ENCODE measurements at places on chromosomes 16 and 17.

DNA sequence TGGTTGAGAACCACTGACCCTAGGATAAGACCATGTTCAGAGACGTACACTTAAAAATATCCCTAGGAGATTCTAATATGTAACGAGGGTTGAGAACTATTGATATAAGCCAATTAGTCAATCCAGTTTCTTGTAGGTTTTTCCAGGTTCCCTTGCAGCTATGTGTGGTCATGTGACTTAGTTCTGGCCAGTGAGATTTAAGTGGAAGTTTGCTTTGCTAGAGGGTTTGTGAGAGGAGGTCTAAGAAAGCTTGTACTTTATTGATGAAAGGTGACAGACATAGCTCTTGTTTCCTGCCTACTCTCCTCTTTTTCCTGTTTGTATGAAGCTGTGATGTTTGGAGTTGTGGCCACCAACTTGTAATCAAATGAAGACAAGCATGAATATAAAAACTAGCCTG is 110.1 kb upstream of the SIAH1 start:
- no peak for DNase-seq

DNA sequence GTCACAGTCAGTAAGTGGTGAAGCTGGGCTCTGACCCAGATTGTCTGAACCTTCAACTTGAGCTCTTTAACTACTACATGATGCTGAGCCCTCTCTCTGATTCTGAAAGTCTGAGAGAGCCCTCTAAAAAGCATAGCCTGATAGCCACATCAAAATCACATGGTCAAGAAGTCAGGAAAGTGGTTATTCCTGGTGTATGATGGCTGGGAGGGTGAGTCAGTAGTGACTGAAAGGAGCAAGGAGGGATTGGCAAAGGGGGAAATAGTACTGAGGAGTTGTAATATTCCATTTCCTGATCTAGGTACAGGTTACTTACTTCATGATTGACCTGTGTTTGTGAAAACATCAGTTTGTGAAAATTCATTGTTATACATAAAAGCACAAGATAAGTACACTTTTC is 89.1 kb downstream of the SSH2 start:
- DNase-seq = no peak

- no peak for DNase-seq
Measured at GRCh38 chr17:59950049-59950448, 14.5 kb downstream of the RNFT1 start.

DNA sequence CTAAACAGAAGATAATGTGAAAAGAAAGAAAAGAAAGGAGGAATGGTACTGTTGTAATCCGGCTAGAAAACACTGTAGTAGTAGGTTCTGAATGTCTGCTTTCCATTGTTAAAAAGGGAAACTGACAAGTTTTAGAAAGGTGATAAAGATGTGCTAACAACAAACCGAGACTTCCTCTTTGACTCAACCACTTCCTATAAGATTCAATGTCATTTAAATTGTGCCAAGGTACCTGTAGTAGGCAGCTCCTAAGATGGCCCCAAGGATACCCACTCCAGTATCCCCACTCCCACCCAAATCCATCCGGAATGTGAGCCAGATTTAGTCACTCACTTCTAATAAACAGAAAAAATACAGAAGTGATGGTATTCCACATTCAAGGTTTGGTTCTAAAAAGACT is 31.2 kb downstream of the XYLT1 start:
- DNase-seq = no peak

DNA sequence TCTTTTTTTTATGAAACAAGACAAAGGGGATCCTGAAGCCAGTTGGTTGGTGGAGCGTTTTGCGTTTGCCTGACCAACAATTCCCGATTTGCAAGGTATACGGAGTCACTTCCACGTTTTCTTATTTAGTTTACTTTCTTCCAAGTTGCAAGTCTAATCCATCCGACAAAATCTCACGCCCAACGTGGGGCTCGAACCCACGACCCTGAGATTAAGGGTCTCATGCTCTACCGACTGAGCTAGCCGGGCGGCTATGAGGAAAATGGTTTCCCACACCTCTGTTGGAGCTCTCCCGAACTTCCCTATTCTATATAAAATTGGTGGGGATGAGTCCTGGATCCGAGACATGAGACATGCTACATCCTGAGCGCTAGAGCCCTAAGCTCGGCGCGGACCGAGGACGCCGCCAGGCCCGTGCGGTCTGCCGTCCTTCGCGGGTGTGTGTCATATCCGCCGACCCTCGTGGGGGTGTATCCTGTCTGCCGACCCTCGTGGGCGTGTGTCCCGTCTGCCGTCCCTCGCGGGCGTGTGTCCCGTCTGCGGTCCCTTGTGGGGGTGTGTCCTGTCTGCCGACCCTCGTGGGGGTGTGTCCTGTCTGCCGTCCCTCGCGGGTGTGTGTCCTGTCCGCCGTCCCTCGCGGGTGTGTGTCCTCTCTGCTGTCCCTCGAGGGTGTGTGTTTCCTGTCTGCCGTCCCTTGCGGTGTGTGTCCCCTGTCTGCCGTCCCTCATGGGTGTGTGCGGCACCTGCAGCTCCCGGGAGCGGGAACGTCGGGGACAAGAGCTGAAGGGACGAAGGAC is 22.6 kb downstream of the ZNF213 start:
- peak; percentile 40 for DNase-seq

GRCh38 chr16:71769222-71769621 is 39.4 kb downstream of the AP1G1 start:
- DNase-seq = no peak

GRCh38 chr16:2296661-2297505 is 29.0 kb upstream of the RNPS1 start:
- DNase-seq = no peak

GRCh38 chr16:70691223-70692129 is 5.6 kb upstream of the MTSS2 start:
- DNase-seq = no peak

GRCh38 chr16:89887243-89887642 is 13.9 kb downstream of the TCF25 start:
- DNase-seq = no peak

GRCh38 chr17:37770631-37771518 is 26.0 kb upstream of the HNF1B start:
- peak; percentile 17 for DNase-seq

DNA sequence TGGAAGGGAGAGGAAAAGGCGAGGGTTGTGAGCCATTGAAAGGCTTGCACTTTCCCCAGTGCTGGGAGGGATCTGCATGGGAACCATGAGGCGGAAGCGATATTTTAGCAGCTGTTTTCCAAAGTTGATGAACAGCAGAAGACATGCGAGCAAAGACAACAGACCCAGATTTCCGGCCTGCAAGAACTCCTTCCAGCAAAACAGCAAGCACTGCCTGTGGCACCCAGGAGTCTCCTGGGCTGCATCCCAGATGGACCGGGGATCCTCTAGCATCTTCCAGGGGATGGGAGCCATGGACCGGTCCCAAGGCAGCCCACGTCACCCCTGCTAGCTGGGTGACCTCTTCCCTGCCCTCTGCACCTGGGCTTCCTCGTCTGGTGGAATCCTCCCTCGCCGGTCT is 162.8 kb downstream of the IRF8 start:
- DNase-seq = no peak

DNA sequence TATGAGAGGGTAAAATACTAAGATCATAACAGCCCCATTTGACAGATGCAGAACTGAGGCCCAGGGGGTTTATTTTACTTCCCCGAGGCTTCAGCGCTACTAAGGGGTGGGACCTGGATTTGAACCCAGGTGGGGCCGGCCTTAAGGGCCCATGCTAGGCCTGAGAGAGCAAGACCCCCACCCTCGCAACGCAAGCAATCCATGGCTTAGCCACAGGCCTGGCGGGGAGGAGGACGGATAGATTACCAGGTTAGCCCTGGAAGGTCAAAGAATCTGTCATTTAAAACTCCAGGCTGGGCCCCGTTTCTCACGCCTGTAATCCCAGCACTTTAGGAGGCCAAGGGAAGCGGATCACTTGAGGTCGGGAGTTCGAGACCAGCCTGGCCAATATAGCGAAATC is 1.9 kb upstream of the CDH3 start:
- DNase-seq = no peak

- DNase-seq = no peak
Measured at GRCh38 chr16:67463059-67463458, 17.9 kb downstream of the ATP6V0D1 start.

- DNase-seq = no peak
Measured at GRCh38 chr16:86523166-86523740, 12.9 kb downstream of the FOXF1 start.

GRCh38 chr16:66406534-66407221 is 20.4 kb upstream of the BEAN1 start:
- DNase-seq = peak; percentile 87

DNA sequence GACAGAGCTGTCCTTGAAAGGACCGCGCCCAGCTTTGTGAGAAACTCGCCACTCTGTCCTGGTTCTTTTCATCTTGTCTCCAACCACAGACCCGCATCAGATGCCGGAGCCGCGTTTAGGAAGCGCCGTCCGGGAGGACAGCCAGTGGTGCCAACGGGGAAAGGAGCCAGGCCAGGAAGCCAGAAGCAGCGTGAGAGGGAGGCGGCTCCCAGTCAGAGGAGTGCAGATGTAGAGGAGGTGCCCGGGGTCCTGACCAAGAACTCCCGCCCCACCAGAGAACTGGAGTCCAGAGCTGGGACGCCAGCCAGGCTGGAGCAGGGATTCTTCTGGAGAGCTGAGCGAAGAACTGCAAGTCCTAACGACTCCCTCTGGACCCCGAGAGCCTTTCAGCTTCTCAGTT is 49.3 kb upstream of the TNRC6C start:
- DNase-seq = no peak

- DNase-seq = peak; percentile 85
Measured at GRCh38 chr16:81737885-81738536, 41.1 kb upstream of the PLCG2 start.

- no peak for DNase-seq
Measured at GRCh38 chr16:27520982-27521673, 28.6 kb downstream of the GTF3C1 start.

- DNase-seq = no peak
Measured at GRCh38 chr16:67027046-67027445, 1.9 kb upstream of the CBFB start.

GRCh38 chr17:21452377-21453143 is 76.4 kb downstream of the KCNJ12 start:
- DNase-seq = peak; percentile 20

DNA sequence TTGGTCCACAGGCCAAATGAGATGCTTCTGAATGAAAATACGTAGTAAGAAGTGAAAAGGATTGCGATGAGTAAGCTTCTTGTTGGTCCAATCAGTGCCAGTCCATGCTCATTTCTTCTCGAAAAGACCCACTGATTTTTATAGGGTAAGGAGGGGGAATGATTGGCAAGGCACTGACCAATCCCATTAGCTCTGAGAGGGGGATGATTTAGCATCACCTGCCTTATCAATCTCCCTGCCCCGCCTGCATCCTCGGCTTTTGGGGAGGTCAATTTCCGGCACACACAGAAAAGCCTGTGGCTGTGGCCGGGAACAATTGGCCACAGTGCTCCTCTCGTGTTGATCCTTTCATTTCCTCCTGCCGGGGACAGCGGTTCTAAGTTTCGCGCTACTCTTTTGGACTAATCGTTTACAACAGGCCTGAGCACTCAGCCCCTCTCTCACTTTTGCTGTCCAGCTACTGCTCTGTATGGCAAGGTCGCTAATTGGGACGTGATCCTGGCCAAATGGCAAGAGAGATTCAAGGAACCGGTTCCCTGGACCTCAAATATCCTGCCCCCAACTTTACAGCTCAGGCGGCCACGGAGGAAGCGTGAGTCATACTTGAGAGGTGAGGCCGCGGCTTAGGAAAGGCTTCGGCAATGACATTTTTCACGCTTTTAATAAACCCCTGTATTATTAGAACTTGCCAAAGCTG is 43.1 kb downstream of the TBX4 start:
- DNase-seq = no peak

DNA sequence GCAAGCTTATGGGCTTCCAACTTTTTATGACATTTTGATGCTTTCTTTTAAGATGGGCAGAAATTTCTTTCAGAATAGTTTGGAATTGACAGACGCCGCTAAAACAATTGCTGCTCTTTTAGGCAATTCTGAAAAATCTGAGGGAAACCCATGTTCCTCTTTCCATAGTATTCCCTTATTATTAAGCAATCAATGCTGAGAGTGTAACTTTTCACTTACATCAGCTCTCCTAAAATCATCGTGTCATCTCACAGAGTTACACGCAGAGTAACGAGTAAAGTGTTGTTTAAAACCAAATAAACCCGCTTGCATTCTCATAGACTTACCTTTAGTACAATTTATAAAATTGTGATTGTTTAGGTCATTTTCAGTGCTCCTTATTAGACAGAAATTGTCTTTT is 150.6 kb downstream of the MAF start:
- no peak for DNase-seq

- DNase-seq = no peak
Measured at GRCh38 chr17:59423137-59423724, 91.8 kb downstream of the YPEL2 start.

DNA sequence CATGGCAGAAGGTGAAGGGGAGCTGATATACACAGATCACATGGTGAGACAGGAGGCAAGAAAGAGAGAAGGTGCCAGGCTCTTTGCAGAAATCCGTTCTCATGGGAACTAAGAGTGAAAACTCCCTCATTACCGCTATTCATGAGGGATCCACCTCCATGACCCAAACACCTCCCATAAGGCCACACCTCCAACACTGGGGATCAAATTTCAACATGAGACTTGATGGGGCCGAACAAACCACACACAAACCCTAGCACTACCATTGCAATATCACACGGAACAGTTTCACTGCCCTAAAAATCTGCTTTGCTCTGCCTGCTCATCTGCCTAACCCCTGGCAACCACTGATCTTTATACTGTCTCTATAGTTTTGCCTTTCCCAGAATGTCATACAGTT is 34.8 kb downstream of the C17orf67 start:
- no peak for DNase-seq

GRCh38 chr17:48237456-48237855 is 129.9 kb downstream of the SNX11 start:
- DNase-seq = no peak

- no peak for DNase-seq
Measured at GRCh38 chr17:42277342-42277712, 1.1 kb upstream of the STAT5B start.

- DNase-seq = peak; percentile 64
Measured at GRCh38 chr17:29566473-29567303, at the start of gene ABHD15. ABHD15 (minus strand) TSS chr17:29567037; CDS start chr17:29566966, 71 bp downstream.

- DNase-seq = no peak
Measured at GRCh38 chr17:50480854-50481490, 2.3 kb downstream of the RSAD1 start.

DNA sequence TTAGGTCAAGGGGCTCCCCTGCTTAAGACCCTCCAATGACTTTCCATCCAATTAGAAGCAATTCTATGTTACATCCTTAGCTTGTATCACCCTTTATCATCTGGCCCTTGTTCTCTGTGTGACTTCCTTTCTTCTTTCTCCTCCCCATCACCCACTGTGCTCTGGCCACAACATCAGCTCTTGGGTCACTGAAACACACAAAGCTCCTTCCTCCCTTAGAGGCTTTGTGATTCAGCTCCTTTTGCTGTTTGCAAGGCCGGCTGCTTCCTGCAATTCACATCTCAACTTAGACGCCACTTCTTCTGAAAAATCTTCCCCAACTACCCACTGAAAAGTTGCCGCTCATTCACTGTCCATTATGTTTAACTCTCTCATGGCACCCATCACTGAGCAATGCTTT is 130.9 kb upstream of the CACNG3 start:
- no peak for DNase-seq

All from activated naive CD4-positive, alpha-beta T cell treated with Interleukin-2 at 50 U/mL for 16 hours (primary cell).